ENCODE measurements at places on chromosomes 6 and 20.

GRCh38 chr6:7727946-7728854 lies 2.3 kb downstream of the BMP6 start:
- no peak for DNase-seq

- DNase-seq, result no peak
Measured at GRCh38 chr6:158506601-158507000, 53.3 kb upstream of the TMEM181 start.

DNA sequence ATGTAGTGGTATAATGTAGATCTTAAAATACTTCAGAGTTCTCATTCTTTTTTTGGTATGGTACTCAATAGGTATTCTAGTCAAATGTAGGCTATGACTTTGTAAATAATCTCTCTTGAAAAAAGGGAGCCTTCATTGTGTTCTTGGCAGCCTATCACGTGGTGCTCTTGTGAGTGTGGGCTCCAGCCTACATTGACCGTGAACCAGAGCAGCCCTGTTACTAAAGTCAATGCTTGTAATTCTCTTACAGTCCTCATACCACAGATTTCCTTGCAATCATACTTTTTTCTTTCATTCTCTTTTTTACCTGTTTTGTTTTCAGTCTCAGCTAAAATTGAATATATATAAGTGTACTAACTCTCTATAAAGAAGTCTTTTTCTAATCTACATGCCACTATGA lies 31.1 kb downstream of the ARID1B start:
- no peak for DNase-seq

DNA sequence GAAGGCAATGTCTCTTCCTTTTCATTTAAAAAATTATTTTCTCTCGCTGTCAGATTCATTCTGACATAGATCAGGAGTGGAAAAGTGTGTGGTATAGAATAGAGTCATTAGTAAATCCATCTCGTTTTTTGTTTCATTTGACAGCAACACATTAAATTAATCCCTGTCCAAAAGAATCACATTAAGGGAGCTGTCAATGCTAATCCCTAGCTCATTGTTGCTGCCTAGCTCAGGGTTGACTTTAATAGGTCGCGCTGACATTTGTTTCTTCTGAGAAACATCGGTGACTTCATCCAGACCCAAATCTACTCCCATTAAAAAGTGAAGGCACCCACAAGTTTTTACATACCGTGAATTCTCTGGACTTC lies 25.4 kb upstream of the MAP3K7 start:
- DNase-seq, result no peak

DNA sequence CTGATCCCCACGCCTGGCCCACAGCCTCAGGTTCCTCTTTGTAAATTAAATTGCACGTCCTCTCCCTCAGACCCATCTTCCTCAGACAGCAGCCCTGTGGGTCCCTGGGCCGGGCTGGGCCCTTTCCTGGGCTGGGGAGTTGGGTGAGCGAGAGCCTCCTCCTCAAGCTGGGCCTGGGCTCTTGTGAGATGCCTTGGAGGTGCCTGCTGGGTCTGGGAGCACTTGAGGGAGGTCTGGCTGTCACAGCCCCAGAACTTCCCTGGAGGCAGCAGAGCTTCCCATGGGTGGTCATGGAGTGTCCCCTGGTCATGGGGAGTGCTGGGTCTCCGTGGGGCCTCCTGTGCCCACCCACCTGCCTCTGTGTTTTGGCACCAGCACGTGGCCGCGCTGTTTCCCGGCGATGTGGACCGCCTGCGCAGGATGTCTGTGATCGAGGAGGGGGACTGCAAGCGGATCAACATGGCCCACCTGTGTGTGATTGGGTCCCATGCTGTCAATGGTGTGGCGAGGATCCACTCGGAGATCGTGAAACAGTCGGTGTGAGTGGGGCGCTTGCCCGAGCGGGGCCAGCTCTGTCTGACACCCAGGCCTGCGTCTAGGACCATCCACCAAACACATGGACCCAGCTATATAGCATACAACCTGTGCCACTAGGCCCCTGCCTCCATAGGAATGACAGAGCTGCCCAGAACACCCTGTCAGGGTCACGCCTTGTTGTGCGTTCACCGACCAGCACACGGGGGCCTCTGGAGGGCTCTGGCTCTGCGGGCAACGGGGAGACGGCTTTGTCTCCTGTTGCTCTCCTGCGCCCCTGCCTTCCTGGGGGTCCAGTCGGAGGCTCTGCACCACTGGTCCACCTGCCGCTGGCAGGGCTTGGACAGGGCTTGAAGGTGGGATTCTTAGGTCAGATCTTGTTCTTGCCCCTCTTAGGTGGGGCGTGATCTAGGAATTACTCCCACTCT lies 33.0 kb downstream of the PYGB start:
- DNase-seq, result no peak

DNA sequence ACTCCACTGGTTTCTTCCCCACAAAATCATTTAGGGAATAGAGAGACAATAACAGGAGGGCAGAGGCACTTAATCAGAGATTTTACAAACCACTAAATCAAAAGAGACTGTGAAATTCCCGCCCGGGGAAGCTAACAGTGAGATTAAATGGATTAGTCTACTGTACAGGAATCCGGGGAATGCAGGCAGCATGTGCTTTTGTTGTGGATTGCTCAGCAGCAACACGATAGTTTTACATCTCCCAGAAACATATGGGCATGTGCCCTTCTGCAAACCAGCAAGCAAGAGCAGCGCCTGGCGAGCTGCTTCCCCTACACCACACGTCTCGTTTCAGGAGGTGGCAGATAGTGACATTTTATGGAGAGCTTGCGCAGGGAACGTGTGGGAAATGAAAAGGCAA lies 382.3 kb downstream of the CD83 start:
- peak; percentile 86 for DNase-seq

DNA sequence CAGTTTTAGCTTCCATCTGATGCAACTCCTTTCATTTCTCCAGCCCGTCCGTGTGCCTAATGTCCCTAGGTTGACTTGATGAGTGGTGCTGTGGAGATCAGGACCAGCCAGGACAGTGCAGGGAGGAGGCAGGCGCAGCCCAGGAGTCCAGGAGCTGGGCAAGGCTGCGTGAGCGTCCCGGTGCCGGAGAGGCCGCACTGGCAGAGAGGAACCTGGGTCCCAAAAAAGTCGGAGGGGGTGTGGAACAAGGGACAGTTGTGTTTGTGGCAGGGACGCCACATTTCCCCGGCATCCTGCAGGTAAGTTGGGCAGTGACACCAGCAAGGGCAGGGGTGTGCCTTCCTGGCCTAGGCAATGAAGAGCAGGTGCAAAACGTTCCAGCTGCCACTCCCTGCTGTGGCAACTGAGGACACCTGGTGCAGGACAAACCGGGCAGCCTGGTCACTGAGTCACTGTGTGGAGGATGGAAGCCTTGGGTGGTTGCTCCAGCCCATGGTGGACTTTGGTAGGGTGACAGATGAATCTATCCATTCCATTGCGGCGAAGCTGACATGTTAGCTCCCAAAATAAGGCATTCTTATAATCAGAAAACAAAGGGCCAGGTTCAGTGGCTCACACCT lies 53.2 kb downstream of the RAMACL start:
- DNase-seq, result no peak

DNA sequence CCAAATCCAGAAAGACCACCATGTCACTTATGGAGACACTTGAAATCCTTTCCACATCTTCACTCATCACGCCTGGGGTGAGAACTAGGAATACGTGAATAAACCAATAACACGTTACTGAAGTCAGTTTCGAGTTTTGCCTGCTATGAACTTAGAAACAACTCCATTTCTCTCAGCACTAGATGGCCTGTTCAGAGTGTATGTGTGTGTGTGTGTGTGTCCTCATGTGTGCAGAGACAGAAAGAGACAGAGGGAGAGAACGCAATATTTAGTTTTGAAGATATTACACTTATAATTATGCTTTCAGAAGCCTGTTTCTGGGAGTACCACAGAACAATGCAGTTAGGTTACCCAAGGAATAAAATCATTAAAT lies 81.2 kb upstream of the CCN6 start:
- DNase-seq, result no peak

GRCh38 chr6:44071670-44072451 lies 55.4 kb downstream of the MRPL14 start:
- DNase-seq, result peak; percentile 96

GRCh38 chr6:12060780-12061609 lies 48.9 kb downstream of the HIVEP1 start:
- DNase-seq, result no peak

DNA sequence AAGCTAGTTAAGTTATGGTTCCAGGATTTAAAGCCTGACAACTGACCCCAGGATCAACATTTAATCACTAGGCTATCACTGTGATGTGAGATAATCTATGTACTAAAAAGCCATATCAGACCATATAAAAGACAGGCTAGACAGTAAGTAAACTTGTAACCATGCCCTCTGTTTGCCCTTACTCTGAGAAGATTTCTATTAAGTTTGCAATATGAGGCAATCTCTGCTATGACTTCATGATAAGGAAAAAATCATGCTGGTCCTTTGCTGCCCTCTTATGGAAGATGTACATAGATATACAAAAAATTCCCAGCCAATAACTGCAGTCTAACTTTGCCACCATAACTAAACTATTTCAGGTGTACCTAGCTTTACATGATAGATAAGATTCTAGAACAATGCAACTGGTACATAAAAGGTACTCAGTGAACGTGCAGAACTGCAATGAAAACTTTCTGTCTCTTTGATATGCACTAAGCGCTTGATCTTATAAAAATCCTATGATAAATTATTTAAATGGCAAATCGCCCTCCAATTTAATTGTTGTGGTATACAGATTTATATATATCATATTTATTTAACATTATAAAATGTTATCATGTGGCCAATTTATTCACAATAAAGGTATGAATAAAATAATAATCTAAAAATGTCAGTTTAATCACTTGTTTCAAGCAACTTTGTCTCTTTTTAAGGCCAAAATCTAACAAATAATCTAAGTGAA lies 70.5 kb downstream of the FAM217A start:
- peak; percentile 64 for DNase-seq

- DNase-seq, result peak; percentile 6
Measured at GRCh38 chr20:49446808-49447207, 35.7 kb downstream of the KCNB1 start.

DNA sequence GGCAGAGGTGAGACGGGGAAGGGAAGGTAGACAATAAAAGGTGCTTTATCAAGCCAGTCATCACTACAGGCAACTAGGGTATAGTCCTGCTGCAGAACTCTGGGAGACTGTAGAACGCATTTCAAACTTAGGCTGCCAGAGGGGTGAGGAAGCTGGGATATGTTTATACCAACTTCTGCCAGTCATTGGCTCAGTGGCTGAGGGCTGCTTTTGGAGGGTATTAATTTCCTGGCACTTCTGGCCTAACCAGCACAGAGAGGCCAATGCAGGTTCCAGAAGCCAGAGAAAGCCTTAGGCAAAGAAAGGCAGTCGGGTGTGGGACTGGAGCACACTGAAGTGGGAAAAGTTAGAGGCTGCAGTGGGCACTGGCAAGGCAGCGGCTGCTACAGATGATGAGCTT lies 3.9 kb upstream of the CPNE5 start:
- no peak for DNase-seq

GRCh38 chr6:95228636-95229035 lies 348.7 kb upstream of the MANEA start:
- no peak for DNase-seq

DNA sequence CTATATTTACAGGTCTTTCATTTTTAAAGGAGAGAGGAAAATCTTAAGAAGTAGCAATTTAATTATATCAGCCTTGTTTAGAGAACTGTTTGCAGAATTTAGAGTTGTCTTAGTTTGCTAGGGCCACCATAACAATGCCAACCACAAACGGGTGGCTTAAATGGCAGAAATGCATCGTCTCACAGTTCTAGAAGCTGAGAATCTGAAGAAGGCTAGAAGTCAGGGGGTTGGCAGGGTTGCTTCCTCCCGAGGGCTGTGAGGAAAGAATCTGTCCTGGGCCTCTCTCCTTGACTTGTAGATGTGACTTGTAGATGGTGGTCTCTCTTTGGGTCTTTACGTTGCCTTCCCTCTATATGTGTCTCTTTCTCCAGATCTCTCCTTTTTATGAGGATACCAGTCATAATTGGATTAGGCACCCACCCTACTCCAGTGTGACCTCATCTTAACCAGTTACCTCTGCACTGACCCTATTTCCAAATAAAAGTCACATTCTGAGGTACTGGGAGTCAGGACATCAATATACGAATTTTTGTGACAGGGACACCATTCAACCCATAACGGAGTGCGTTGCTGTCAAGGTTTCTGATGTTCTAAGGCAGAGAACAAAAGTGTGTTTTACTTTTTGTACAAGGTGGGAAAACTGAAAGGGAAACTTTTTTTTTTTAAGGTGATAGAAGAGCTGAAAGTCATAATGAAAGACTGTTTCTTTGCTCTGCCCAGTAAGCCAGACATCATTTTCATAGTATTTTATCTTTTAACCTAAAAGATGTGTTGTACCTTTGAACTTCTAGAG lies 84.4 kb downstream of the SAMD3 start:
- DNase-seq, result no peak

DNA sequence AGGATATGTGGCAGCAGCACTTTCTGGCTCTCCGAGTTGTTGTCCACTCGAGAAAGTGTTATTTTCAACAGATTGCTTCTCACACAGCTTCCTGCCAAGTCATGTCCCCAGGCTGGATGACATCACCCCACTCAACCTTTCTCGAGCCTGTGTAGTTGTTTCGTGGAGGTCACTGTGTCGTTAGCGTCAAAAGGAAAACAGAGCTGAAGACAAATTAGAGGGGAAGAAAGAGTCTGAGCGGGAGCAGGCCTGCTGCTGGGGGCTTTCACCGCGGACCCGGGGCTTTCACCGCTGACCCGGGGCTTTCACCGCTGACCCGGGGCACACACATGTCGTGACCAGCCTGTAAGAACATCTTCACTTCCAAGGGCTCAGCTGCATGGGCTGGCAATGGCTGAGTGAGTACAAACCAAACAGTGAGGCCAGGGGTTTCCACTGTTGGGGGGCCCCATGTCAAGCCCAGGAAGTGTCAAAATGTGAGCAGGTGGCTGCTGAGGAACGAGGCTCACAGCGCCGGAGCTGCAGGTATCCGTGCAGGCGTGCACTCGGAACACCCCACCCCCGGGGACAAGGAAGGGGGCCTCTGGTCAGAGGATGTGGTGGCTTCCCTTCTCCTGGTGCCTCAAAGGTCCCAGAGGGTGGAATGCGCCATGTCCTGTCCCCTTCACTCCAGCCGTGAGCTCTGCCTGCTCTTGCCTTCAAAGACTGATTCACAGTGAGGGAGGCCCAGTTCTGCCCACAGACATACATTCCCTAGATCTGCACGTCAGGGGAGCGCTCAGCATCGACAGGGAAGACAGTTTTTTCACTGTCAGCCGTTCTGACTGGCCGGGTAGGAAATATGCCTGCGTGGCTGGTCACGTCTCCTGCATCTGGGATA lies 365.9 kb downstream of the TAF4 start:
- DNase-seq, result no peak

DNA sequence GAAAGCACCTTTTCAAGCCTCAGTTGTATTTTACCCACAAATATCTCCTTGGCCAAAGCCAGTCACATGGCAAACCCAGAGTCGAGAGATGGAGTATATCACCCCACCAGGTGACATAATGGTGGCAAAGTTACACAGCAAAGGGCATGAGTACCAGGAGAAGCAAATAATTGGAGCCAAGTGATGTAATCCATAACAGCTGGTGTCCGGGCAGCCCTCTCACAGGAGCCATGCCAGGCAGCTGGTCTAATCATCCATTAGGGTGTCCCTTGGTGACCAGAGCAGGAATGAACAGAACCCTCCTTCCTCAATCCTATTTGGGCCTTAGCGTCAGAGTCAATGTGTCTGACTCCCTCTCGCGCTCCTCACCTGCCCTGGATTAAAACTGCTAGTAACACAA lies 272.1 kb downstream of the LRFN2 start:
- no peak for DNase-seq

GRCh38 chr6:69994251-69994650 lies 127.9 kb downstream of the COL19A1 start:
- no peak for DNase-seq
